T-helper 9 cell (primary cell): ENCODE measurements at places on chromosomes 16 and 17.

- DNase-seq: no peak
Measured at GRCh38 chr17:20944014-20944865, 98.6 kb downstream of the USP22 start.

DNA sequence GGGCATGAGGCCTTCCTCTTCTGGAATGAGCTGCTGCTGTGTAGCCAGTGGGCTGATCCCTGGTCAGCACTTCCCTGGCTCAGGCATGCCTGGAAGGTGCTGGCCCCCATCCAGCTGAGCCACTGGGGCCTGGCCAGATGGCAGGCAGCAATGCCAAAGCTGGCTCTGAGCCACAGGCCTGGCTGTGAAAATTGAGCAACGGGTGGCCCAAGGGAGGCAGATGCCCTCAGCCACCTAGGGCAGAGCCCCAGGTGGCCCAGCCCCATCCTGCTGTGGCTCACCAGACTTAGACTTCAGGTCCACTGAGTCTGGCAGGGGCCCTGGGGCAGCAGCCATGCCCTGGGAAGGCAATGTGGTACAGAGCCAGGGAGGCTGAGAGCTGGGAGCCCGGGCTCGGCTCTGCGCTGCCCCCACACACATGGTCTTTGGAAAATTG lies 8.5 kb upstream of the CRHR1 start:
- DNase-seq: no peak

- DNase-seq: no peak
Measured at GRCh38 chr17:34133350-34133749, 121.7 kb upstream of the CCL2 start.

- DNase-seq: no peak
Measured at GRCh38 chr16:86320237-86320595, 190.1 kb upstream of the FOXF1 start.

DNA sequence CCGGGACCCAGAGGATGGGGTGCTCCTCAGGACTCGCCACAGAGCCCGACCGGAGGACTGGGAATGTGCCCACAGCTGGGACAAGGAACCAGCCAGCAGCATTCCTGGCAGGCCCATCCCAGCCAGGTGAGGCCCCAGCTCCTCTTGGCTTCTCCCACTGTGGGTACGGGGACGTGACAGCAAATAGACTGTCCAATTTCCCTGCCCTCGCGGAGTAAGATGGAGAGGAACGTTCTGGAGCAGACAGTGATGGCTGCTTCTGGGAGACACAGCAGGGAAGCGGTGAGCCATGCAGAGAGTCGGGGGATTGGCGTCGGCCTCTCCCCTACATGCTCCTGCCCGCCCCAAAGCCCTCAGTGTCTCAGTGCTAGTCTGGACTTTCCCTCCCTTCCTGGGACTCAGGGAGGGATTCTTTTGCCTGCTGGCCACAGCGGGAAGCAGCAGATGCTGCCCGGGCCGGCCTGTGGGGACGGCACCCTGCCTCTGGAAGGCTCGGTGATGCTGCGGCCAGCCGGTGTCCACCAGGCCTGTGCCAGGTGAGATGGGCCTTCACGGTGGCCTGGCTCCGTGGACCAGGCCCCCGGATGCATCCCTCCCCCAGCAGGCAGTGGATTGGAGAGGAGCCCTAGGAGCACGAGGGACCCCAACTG lies 89.1 kb downstream of the SEC14L1 start:
- DNase-seq: no peak

GRCh38 chr17:7897090-7897489 lies 8.5 kb downstream of the CHD3 start:
- DNase-seq: no peak

DNA sequence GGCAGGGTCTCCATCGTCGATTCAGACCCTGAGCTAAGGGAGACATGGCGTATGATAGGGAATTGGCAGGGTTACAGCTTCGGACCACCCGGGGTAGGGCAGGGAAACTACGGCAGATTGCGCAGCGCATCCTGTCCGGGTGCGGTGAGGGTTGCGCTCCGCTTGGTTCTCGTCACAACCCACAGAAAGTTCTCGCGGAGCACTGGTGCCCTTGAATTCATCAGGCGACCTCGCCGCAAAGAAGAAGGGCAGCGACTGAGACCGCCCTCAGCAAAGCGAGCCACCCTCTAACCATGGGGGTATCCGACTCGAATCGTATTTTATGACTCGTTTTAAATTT lies 1.2 kb downstream of the HS3ST3B1 start:
- peak; percentile 43 for DNase-seq

GRCh38 chr17:79838522-79839274 lies 542 bp downstream of the CBX4 start:
- peak; percentile 39 for DNase-seq

GRCh38 chr16:58035356-58036170 lies 10.0 kb downstream of the MMP15 start:
- DNase-seq: no peak

DNA sequence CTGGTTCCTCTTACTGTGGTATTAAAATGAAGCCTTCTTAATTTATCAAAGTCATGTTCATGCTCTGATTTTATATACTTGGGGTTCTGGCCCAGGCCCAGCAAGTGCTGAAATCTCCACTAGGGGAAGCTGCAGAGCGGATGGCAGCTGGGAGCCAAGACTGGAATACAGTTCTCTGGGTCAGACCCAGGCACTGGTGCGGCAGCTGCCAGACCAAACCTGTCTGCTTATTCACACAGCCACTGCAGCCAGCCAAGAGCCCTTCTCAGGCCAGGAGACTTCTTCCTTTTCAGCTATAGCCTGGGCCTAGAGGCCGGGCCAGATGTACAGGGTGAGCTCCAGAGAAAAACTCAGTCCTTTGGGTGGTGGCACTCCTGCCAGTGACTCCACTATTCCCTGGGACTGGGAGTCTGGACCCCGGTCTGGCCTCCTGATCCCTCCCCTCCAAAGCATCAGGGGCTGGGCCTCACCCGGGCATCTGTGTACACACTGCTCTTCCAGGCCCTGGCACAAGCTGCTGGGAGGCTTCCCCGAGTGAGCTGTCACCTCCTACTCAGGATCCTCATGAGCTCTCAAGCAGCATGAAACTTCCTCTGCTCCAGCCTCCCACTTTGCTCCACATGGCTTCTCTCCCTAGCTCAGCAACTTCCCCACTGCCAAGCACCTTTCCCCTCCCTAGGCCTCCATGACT lies 24.4 kb downstream of the ATP6V0D1 start:
- no peak for DNase-seq

DNA sequence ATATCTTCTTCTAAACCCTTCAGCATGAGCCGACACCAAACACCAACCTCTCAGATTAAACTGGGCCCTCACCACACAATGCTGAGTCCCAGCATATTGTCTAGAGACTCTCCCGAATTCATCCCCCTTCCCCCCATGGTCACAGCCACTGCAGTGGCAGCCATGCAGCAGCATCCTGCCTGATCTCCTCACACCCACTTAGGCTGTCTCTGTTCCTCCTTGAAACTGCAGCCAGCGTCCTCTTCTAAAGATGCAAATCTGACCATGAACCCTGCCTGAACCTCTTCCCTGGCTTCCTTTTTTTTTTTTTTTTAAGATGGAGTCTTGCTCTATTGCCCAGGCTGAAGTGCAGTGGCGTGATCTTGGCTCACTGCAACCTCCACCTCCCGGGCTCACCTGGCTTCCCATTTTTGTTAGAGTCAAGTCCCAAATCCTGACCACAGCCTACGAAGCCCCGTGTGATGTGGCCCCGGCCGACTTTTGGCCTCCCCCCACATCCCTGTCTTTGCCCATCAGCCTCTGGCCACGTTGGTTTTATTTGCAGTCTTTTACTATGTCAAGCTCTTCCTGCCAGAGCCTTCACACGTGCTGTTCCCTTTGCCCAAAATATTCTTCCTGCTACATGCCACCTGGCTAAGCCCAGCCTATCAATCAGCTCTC lies 2.8 kb downstream of the FA2H start:
- no peak for DNase-seq
